Heart left ventricle (tissue), 16 donors: ENCODE measurements at places on chromosomes 7 and 10. TPM values are rescaled to one million over a fixed set of nuclear protein-coding genes. Genes with fewer than 3 reads are reported as not detected.

Gene CYP2C8
- polyA plus RNA-seq = 0.06 TPM

Gene SPDYE5
- 0.11 TPM for polyA plus RNA-seq

Gene SYCE1
- 0.23 TPM for polyA plus RNA-seq

Gene TMEM140
- 6.7 TPM for polyA plus RNA-seq

Gene PLAU
- polyA plus RNA-seq = 11.8 TPM

Gene SPDYE6
- not detected for polyA plus RNA-seq

Gene ZP3
- 0.53 TPM for polyA plus RNA-seq

Gene ZNF680
- polyA plus RNA-seq = 11.5 TPM

Gene ASB15
- polyA plus RNA-seq = 2.2 TPM

Gene LMOD2
- 202 TPM for polyA plus RNA-seq

Gene TAS2R3
- not detected for polyA plus RNA-seq

Gene PPP1R3C
- polyA plus RNA-seq = 82.6 TPM

Gene EIF5AL1
- 0.61 TPM for polyA plus RNA-seq
